ENCODE measurements at places on chromosomes 4 and X. TPM values are rescaled to one million over a fixed set of nuclear protein-coding genes. Genes with fewer than 3 reads are reported as not detected.

DIPK2B gene
- 12.2 TPM for total RNA-seq

XK gene
- total RNA-seq, result 5.9 TPM

PGAM4 gene
- total RNA-seq, result not detected

TLR6 gene
- 2.9 TPM for total RNA-seq

DNA sequence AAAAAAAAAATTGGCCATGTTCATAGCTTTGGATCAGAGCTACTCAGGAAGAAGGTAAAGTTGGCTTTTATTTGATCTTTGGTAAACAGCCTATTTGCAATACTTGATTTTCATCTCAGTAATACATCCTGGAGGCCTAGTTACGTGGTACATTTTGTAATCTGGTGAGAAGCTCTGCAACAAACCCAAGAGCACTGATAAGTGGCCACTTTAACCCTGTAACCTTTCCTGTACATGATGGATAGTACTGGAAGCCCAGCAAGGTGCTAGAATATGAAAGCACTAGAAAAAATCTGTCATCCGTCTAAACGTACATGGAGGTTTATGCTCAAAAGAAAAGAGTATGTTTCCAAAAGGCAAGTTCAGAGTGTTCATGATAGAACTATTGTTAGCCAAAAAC, 88.3 kb upstream of the BMP2K start:
- DNase-seq, result no peak

- peak; percentile 62 for DNase-seq
Observed at GRCh38 chrX:110432091-110432905, 73.7 kb downstream of the RTL9 start.

- DNase-seq, result no peak
Observed at GRCh38 chr4:169131556-169132208, 121.6 kb upstream of the CBR4 start.

GRCh38 chr4:18318682-18319388, 297.3 kb upstream of the LCORL start:
- peak; percentile 18 for DNase-seq

GRCh38 chr4:148007792-148008191, 275.9 kb downstream of the ARHGAP10 start:
- DNase-seq, result no peak

- no peak for DNase-seq
Observed at GRCh38 chrX:153848325-153848724, 18.0 kb upstream of the PDZD4 start.

GRCh38 chr4:90095000-90095399, 32.2 kb upstream of the CCSER1 start:
- DNase-seq, result no peak

DNA sequence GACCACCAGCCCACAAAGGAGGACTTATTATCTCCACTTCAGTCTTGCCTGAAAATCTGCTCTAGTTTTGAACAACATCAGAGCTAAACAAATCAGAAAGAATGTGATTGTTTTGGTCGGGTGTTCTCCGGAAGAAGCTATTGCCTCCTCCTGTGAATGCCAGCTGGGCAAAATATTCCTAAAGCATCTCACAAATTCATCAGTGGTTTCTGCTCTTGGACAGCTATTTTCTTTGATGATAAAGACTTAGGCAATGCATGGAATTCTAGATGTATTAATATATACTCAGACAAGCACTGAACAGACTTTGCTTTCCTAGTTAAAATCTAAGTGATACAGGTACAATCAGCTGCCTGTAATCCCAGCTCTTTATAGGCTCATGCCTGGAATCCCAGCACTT, 71.8 kb downstream of the ASMT start:
- DNase-seq, result no peak

DNA sequence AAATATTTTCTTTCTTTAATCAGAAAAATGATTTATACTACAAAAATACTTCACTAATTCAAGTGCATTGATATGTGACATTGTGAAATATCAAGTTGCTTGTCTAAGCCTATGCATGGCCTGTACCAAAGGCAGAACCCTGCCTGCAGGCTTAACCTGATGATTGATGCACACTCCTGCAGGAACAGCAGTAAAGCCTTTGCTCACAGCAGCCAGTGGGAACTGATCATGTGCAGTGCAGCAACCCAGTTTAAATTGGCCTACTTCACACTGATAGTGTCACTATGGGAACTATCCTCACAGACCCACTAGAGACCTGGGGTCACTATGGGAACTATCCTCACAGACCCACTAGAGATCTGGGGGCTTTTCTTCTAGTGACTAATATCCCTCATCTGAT, 603.8 kb downstream of the RAPGEF2 start:
- DNase-seq, result no peak

DNA sequence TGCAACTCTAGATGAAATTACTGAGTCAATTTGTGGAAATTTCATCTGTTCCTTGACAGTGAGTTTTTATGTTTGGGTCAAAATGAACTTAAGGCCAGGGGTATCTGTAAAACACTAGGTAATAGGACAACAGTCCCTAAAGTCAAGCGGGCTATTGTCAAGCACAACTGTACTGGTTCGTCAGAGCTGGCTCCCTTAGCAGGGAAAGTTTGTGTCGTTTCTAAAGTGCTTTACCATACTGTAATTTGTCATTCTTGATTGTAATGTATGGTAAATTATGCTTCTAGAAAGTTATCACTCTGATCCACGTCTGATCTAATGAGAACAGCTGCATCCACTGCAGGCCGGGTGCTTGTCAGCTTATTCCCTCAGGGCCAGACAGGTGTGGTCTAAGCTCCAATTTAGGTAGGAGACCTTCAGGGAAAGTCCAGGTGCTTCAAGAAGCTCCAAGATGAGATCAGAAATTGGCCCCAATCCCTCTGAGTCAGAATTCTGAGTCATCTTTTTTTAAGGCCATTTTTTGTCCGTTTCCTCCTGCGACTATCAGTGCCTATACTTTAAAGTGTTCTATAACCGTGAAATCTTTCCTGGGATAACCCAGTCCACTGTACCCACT, 92.2 kb downstream of the PALLD start:
- peak; percentile 45 for DNase-seq

- no peak for DNase-seq
Observed at GRCh38 chr4:77196866-77197265, 39.9 kb downstream of the CCNG2 start.

DNA sequence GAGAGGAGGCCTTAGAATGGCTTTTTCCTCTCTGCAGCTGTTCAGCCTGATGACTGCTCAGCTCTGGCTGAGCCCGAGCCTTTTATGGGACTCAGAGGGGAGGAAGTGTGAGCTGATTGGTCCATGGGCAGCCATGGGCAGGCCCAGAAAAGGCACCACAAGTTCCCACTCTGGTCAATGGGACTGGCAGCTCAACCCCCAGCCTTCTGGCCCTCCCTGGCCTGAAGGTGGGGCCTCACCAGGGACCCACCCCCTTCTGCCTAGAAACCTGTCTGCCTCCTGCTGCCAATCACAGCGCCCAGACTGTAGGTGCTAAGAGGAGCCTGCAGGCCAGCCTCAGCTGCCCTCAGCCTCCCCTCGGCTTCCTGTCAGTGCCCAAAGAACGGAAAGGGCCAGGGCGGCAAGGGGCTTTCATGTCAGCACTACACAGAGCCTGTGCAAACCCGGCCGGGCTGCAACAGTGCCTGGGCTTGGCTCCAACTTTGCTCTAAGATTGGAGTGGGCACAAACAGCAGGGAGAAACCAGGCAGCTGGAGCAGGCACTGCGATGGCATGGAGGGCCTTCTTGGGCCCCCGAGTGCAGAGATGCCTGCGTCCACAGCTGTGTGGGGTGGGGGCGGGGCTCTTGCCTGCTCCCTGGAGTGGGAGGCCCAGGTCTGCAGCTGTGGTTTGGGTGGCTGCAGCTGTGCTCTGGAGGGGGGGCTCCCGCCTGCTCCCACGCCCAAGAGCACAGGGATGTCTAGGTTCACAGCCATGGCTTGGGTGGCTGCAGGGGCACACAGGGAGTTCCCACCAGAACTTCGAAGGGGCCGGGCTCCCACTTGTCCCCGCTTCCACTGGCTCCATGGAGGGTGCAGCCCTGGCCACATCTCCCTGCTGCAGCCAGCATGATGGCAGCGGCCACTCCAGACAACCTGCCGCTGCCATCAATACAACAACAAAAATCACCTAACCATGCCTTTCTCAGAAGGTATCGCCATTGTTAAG, 92.6 kb downstream of the NXF2 start:
- no peak for DNase-seq

DNA sequence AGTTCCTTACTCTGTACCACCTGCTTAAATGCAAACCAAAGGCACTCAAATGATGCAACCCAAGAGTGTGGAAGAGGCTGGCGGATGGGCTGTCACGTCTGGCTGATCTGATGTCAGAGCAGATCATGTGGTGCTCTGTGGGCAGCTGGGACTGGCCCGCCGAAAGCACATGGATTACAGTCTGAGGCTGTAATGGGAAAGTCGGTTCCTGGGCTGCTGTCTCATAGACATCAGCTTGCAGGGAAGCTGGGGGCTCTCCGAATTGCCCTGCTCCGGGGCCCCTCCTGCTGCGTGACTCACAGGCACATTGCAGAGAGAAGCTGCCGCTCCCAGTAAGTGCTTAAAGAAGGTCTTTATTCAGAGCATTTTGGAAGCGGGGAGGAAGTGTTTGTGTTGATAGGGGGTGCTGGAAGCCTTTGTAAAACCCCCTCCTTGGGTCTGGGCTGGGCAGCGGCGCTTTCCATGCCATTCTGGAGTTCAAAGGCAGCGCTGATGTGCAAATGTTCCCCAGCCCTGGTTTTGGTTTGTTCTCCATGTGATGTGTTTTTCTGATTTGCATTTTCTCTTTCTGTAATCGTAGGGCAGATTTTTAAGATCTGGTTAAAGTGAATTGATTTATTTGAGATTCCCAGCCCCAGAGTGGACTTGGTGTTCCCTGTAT, 181.1 kb downstream of the LARP7 start:
- DNase-seq, result peak; percentile 80

DNA sequence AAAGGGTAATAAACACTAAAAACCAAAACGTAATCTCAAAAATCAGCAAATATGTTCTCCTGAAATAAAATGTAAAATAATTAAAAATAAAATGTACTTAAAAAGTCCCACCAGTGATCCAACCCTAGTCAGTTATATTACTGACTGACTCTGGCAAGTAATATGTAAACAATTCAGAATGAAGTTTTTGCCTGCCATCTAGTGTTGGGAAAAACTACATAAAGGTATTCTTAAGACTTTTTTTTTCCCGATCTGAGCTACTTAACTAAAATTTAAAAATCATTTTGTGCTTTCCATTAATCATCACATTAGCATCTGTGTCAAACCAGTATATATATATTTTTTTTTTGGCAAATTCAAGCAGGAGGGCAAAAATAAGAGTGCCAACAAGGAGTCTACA, 24.0 kb downstream of the RCHY1 start:
- DNase-seq, result no peak

DNA sequence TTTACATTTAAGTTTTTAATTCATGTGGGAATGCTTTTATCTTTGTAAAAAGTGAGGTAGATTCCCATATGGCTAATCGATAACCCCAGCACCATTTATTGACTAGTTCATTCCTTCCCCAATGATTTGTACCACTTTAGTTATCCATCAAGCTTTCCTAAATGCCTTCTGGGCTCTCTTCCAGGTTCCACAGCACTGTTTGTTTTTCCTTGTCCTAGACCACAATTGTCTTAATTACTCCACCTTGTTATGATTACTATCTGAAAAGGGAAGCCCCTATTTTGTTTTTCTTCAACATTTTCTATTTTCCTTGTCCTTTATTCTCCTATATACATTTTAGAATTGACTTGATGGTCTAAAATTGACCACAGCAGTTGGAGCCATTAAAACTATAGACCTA, 48.5 kb upstream of the GPRIN3 start:
- DNase-seq, result no peak
